A549 treated with Hydrocortisone at 1 μM for 4 hours (cell line): ENCODE measurements at places on chromosomes 2 and 18. TPM values are rescaled to one million over a fixed set of nuclear protein-coding genes. Genes with fewer than 3 reads are reported as not detected.

HNRNPA3 gene
- total RNA-seq: 345 to 404 TPM (median 366 TPM) in 5 replicates

INHBB gene
- 23.3 to 28.9 TPM (median 25.9 TPM) in 5 replicates for total RNA-seq

ALLC gene
- total RNA-seq: 0.07 TPM in 1 of 5 replicates, not detected in the others

C2orf66 gene
- total RNA-seq: 0.06 to 0.07 TPM in 2 of 5 replicates, not detected in the others

STAT4 gene
- total RNA-seq: 3.5 to 5.3 TPM (median 4.2 TPM) in 5 replicates

ZFAND2B gene
- 17.3 to 21.3 TPM (median 20.1 TPM) in 5 replicates for total RNA-seq

NEU2 gene
- not detected in 5 replicates for total RNA-seq

LRRC30 gene
- total RNA-seq: not detected in 5 replicates

VWC2L gene
- total RNA-seq: not detected in 5 replicates

CDKL4 gene
- total RNA-seq: not detected in 5 replicates

TLX2 gene
- 0.08 to 0.35 TPM (median 0.27 TPM) in 5 replicates for total RNA-seq

MPP4 gene
- total RNA-seq: 0.03 to 0.15 TPM (median 0.07 TPM) in 5 replicates

SERPINB11 gene
- 0.07 TPM in 1 of 5 replicates, not detected in the others for total RNA-seq

ALPI gene
- total RNA-seq: 0.05 TPM in 2 of 5 replicates, not detected in the others

CNRIP1 gene
- 1.7 to 2.1 TPM (median 1.8 TPM) in 5 replicates for total RNA-seq

THUMPD2 gene
- total RNA-seq: 11.6 to 14.5 TPM (median 12.4 TPM) in 5 replicates

INPP5D gene
- 0.43 to 0.69 TPM (median 0.54 TPM) in 5 replicates for total RNA-seq

ANKRD39 gene
- total RNA-seq: 15.0 to 22.0 TPM (median 19.9 TPM) in 5 replicates

UGT1A5 gene
- total RNA-seq: 0.08 to 0.13 TPM in 2 of 5 replicates, not detected in the others

CNGA3 gene
- 0.05 TPM in 1 of 5 replicates, not detected in the others for total RNA-seq

ACSL3 gene
- 136 to 218 TPM (median 152 TPM) in 5 replicates for total RNA-seq

ALPG gene
- 0.31 to 0.38 TPM (median 0.36 TPM) in 5 replicates for total RNA-seq

TMEM131 gene
- total RNA-seq: 11.5 to 16.1 TPM (median 14.9 TPM) in 5 replicates

PDE1A gene
- total RNA-seq: 0.13 to 0.81 TPM (median 0.20 TPM) in 5 replicates

ASB18 gene
- not detected in 5 replicates for total RNA-seq

TMEM247 gene
- total RNA-seq: not detected in 5 replicates

CYP26B1 gene
- total RNA-seq: 12.1 to 16.0 TPM (median 14.7 TPM) in 5 replicates

CSRNP3 gene
- total RNA-seq: 0.01 TPM in 1 of 5 replicates, not detected in the others

CERS6 gene
- 13.8 to 21.2 TPM (median 16.3 TPM) in 5 replicates for total RNA-seq

CNDP1 gene
- total RNA-seq: not detected in 5 replicates

PROKR1 gene
- not detected in 5 replicates for total RNA-seq

ARPC2 gene
- 291 to 305 TPM (median 299 TPM) in 5 replicates for total RNA-seq

EMILIN1 gene
- total RNA-seq: 0.32 to 0.55 TPM (median 0.48 TPM) in 5 replicates

HOXD10 gene
- 4.2 to 5.9 TPM (median 5.8 TPM) in 5 replicates for total RNA-seq

PXDN gene
- 10.4 to 16.9 TPM (median 16.2 TPM) in 5 replicates for total RNA-seq

POMC gene
- total RNA-seq: not detected in 5 replicates

DRC1 gene
- 0.21 to 0.45 TPM (median 0.30 TPM) in 5 replicates for total RNA-seq

ABCG5 gene
- not detected in 5 replicates for total RNA-seq

LYG2 gene
- total RNA-seq: 0.18 TPM in 1 of 5 replicates, not detected in the others

FBXO48 gene
- total RNA-seq: 0.45 to 0.59 TPM (median 0.56 TPM) in 5 replicates
